Adrenal gland (tissue), 19 donors: ENCODE measurements at places on chromosomes 4 and X. TPM values are rescaled to one million over a fixed set of nuclear protein-coding genes. Genes with fewer than 3 reads are reported as not detected.

- H3K27ac ChIP-seq = no peak overlapping the region
- H3K4me3 ChIP-seq = no peak overlapping the region
- H3K4me1 ChIP-seq = no peaks in the 10 kb centered on the region
- H3K27me3 ChIP-seq = no peaks in the 10 kb centered on the region
- no peaks in the 10 kb centered on the region for H3K36me3 ChIP-seq
These were observed 1203.5 kb downstream of the PCDH7 start for GRCh38 chr4:31923634-31924033.

GRCh38 chrX:71636438-71637252 is 18.3 kb upstream of the CXCR3 start:
- no peak overlapping the region for H3K4me3 ChIP-seq
- no peak for DNase-seq
- no peaks in the 10 kb centered on the region for H3K36me3 ChIP-seq
- H3K27me3 ChIP-seq = no peaks in the 10 kb centered on the region

DNA sequence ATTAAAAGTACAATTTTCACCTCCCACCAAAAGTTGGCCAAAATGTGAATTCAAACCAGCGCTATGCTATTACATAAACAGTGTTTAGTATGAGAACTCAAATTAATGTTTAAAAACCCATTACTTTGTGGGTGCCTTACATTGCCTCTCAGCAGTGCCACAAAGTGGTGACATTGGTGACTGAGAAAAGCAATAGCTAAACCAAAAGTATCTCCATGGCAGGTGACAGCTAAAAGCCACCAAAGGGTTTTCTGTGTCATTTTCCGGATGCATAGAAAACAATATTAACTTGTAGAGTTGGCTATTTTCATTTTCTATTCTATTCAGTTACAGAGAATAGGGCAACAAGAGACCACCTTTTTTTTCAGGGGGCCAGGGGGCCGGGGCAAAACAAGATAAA is 261.2 kb downstream of the MAPK10 start:
- no peaks in the 10 kb centered on the region for H3K4me1 ChIP-seq
- H3K36me3 ChIP-seq = no peaks in the 10 kb centered on the region
- DNase-seq = no peak
- H3K27ac ChIP-seq = no peak overlapping the region

DNA sequence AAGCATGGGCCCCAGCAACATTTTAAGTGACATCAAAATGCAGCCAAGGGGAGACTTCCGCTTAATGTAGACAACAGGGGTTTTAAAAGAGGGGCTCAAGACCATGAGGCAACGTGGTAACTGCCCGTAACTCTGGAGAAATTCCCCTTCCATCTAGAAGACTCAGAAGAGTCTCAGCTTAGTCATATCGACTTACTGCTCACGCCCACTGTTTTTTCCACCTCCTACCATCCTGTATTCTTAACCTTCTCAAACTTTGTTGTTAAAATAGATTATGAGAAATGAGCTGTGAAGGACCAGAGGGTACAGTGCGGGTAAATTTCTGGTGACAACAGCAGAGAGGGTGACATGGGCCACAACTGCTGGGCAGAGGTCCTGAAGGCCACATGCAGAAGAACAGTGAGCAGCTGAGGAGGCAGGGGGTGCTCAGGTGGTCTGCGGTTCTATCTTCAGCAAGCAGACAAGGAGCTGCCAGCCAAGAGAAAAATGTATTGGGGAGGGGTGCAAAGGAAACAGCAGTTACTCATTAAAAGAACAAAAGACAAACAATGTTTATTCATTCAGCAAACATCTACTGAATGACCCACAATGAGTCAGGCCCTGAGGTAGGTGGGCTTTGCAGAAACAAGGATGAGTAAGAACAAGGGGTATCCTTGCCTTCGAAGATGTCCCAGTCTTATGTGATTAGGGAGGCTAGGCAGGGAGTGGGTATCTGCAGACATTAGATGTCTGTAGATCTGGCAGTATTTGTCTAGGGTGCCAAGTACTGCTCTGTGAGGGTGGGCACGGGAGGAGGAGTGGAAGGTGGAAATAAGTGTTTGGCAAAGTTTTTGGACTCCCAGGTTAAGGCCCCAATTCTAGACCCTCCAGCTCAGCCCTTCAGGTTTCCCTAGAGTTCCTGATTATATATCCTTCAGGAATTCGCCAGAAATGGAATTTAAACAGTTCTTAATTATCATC is 175.3 kb downstream of the TSPAN5 start:
- no peak overlapping the region for H3K27ac ChIP-seq
- H3K4me1 ChIP-seq = no peaks in the 10 kb centered on the region
- no peak overlapping the region for H3K4me3 ChIP-seq
- no peaks in the 10 kb centered on the region for H3K27me3 ChIP-seq
- H3K36me3 ChIP-seq = no peaks in the 10 kb centered on the region
- no peak for DNase-seq

DNA sequence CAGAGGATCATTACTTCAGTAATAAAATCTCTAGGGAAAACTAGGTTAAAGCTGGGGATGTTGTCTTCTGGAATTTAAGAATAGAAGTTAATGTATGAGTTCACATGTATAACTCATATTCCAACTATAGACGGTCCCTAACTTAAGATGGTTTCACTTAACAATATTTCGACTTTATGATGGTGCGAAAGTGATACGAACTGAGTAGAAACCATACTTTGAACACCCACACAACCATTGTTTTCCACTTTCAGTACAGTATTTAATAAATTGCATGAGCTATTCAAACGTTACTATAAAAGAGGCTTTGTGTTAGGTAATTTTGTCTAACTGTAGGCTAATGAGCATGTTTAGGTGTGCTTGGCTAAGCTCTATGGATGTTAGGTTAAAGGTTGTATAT is 38.7 kb downstream of the CCSER1 start:
- H3K36me3 ChIP-seq = no peaks in the 10 kb centered on the region
- no peak for DNase-seq
- H3K27me3 ChIP-seq = no peaks in the 10 kb centered on the region

DNA sequence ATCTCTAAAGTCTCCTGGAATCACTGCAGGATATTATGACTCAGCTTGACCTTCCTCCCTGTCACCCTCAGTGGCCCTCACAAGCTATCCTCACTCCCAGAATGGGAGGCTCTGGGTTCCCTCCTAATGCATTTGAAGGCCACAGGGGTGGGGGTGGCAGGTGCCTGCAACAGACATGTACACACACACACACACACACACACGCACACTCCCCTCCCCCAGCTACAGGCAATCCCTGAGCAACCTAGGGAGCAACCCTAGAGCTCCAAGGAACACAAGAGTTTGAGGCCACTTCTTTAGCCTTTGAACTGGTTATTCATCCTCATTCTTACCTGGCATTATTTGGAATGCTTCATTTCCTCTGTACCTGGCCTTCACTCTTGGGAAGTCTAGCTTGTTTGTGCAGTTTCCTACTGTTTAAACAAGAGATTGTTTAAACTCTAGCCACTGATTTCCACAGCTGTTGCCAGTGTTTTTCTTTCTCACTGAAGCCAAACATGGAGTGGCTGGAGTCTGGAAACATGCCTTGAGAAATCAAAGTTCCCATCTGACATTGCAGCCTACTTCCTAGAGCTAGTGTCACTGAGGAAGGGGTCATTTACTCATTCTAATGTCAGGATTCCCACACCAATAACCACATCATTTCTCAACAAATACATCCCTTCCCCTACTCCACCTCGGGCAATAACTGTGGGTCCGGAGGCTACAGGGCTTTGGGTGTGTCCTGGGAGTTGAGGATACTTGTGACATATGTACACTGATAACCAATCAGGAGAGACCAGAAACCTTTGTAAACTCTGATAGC is 37.7 kb downstream of the MAOA start:
- DNase-seq = peak; percentile 63
- no peaks in the 10 kb centered on the region for H3K36me3 ChIP-seq
- H3K4me1 ChIP-seq = peaks cover 4% of the 10 kb centered on the region
- peaks cover 4% of the 10 kb centered on the region for H3K27me3 ChIP-seq
- H3K4me3 ChIP-seq = no peak overlapping the region

- no peaks in the 10 kb centered on the region for H3K27me3 ChIP-seq
- no peaks in the 10 kb centered on the region for H3K4me1 ChIP-seq
- DNase-seq = no peak
- no peak overlapping the region for H3K4me3 ChIP-seq
These were observed 191.4 kb upstream of the MAB21L2 start for GRCh38 chr4:150390531-150390910.

GRCh38 chrX:57119416-57119815 is 1.9 kb downstream of the SPIN2B start:
- H3K27ac ChIP-seq = no peak overlapping the region
- H3K27me3 ChIP-seq = no peaks in the 10 kb centered on the region
- no peak for DNase-seq
- no peak overlapping the region for H3K4me3 ChIP-seq

DNA sequence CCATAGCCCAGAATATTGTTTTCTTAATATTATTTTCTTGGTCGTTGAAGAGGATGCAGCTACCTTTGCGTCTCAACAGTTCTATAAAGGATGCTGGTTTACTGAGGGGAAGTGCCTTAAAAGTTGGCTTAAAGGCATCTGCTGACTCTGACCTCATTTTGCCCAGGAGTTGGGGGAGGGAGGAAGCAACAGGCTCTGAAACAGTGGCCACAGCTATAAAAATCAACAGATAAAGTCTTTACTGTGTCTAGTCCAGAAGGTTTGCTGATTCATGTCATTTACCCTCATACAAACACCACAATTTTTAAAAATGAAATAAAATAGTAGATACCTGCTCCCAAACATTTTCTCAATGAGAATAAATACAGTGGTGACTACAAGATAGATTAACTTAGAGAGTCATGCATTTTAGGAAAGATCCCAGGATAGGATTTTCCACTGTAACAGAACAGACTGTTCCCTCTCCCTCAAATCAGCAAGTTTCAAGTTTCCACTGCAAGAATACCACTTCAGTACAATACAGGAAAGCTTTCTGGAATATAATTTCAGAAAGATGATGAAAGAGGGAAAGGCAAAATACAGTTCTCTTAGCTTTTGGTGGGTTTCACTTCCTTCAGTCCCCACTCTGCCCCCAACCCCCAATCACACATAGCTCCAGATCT is 1.9 kb downstream of the PHKA1 start:
- peak; percentile 24 for DNase-seq
- no peaks in the 10 kb centered on the region for H3K27me3 ChIP-seq
- no peak overlapping the region for H3K4me3 ChIP-seq
- no peaks in the 10 kb centered on the region for H3K4me1 ChIP-seq
- H3K27ac ChIP-seq = peak overlapping the region; percentile 87

GRCh38 chrX:7889135-7889534 is 38.1 kb downstream of the PNPLA4 start:
- H3K4me3 ChIP-seq = no peak overlapping the region
- no peaks in the 10 kb centered on the region for H3K4me1 ChIP-seq
- no peak for DNase-seq

DNA sequence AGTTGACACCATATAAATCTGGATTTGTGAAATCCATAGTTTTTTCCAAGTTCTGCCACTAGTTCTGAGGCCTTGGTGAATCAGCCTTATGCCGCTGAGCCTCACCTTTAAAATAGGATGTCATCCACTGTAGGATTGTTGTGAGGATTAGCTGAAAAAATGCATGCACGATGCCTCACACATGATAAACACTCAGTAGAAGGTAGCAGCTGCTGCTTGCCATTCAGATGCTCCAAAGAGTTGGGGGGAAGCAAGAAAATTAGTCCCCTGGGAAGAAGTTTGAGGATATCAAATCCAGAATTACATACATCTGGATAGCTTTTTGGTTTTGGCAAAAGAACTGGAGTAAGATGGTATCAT is 7.4 kb downstream of the MMAA start:
- no peaks in the 10 kb centered on the region for H3K36me3 ChIP-seq
- H3K27ac ChIP-seq = no peak overlapping the region
- no peak for DNase-seq
- no peak overlapping the region for H3K4me3 ChIP-seq
- H3K4me1 ChIP-seq = no peaks in the 10 kb centered on the region

DNA sequence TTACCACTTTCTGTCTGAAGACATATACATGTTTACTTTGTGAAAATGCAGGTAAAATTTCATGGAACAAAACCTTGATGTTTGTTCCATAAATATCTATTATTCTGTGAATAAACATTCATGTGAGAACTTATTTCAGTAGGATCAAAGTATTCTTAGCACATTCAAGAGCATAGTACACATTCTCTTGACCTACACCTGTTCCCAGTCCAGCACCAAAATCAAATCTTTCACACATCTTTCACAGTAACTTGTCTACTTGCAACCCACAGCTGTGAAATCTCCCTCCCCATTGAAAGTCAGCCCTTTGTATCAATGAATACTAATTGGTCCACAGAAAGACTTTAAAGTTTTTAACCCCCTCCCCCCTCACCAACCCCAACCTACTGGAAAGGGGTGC is 283.2 kb downstream of the GPC3 start:
- H3K36me3 ChIP-seq = no peaks in the 10 kb centered on the region
- H3K4me1 ChIP-seq = no peaks in the 10 kb centered on the region

GRCh38 chr4:85180533-85180932 is 214.0 kb upstream of the WDFY3 start:
- H3K27ac ChIP-seq = no peak overlapping the region
- no peak overlapping the region for H3K4me3 ChIP-seq
- no peaks in the 10 kb centered on the region for H3K36me3 ChIP-seq

DNA sequence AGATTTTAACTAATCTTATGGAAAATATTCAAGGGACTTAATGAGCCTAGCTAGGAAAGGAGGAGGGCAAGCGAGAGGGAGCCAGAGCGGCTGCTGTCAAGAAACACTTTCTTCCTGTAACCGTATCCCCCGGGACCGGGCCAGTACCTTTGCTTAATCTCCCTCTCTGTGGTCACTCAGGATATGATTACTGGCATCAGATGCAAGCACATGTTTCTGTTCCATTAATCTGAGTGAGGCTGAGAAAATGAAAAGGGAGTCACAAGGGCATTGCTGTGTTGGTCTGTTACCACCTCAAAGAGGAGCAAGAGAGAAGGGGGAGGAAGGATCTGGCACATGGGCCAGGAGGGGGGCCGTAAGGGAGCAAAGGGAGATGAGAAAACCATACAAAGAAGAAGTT is 356.7 kb upstream of the GATB start:
- no peaks in the 10 kb centered on the region for H3K4me1 ChIP-seq
- no peak overlapping the region for H3K27ac ChIP-seq
- no peak for DNase-seq
- H3K36me3 ChIP-seq = no peaks in the 10 kb centered on the region

GRCh38 chr4:103030791-103031190 is 11.3 kb upstream of the SLC9B1 start:
- H3K4me3 ChIP-seq = no peak overlapping the region
- no peak for DNase-seq
- no peak overlapping the region for H3K27ac ChIP-seq
- H3K36me3 ChIP-seq = no peaks in the 10 kb centered on the region

Gene EGFL6
- not detected for total RNA-seq

Gene FAM9C
- total RNA-seq = 0.14 TPM

Gene WDR44
- 12.4 TPM for total RNA-seq

Gene INTS6L
- 28.9 TPM for total RNA-seq

Gene S100G
- 0.33 TPM for total RNA-seq

Gene MSX1
- 7.1 TPM for total RNA-seq

Gene SYP
- total RNA-seq = 52.3 TPM

Gene MAGEB17
- total RNA-seq = not detected

Gene ASB5
- total RNA-seq = not detected

Gene NUDT10
- 2.2 TPM for total RNA-seq

Gene ZRSR2
- 7.2 TPM for total RNA-seq
